ENCODE measurements at places on chromosomes 2 and 18.

DNA sequence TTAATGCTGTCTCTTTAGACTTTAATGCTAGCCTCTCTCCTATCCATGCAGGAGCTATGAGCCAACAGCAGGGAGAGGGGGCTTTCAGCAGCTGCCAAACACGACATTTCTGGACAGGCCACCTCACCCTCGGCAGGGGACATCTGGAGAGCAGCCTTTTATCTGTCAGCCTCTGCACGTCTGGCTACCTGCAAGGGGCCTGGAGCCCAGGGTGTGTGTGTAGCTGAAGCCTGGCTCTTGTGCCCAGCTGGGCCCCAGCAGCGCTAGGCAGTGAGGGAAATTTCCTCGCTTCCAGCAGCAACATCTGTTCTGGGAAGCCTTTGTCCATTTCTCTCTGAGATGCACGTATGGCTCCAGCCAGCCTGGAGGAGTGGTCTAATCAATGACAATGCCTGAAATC, 728.7 kb upstream of the ID2 start:
- no peak for DNase-seq

DNA sequence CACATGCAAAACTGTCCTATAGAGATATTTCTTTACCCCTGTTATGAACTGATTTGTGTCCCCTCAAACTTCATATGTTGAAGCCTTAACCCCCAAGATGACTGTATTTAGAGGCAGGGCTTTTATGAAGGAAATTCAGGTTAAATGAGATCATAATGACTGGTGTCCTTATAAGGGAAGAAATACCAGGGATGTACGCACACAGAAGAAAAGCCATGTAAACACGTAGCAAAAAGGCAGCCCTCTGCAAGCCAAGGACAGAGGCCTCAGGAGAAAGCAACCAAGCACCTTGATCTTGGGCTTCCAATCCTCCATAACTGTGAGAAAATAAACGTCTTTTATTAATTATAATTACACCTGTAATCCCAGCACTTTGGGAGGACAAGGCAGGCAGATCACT, 101.3 kb upstream of the NDUFV2 start:
- DNase-seq: no peak

DNA sequence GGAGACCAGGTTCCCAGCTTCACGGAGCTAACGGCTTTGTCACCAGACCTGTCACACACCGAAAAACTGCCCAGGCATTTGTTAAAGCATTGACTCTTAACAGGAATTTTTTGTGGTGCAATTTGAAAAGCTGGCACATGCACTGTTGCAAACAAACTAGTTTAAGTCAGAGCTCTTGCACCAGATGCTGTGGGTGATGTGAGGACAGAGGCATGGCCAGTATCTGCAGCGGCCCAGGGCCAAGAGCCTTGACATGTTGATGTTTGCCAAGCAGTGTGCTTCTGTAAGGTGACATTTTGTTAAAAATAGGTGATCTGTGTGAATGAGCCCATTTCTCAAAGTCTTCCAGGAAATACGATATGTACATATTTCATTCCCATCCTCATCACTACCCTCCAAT, 142.5 kb downstream of the MTCL1 start:
- DNase-seq: no peak

DNA sequence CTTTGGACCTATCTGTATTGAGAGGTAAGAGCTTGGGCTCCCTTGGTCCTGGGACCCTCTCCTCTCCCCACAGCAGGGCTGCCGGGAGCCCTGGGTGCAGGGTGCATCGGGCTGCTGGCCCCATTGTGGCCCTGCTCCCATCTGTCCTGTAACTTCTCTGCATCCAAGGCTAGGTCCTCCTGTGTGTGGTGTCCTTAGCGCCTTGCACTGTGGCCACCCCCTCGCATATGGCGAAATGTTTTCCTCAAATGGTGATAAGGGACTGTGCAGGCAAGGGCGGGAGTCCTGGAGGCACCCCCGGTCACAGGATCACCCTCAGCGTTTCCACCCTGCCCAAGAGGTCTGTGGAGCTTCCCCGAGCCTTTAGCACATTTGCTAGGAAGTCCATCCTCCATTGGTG, 208.2 kb downstream of the SH3RF3 start:
- DNase-seq: no peak

DNA sequence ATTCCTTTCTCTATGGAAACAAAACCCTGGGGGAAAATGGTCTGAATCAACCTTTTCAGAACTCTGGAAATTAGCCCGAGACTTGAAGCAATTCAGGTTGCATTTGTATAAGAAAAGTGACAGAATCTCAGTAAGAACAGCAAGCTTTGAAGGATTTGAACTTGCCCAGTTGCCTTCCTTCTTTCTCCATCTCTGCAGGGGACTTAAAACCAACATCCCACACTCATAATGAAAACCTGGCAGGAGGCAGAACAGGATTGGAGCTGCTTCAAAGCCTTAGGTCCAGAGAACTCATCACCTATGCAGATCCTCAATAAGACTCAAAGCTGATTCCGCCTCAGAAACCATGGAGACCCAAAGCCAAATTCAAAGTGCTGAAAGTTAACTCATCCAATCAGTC, 790.5 kb upstream of the ID2 start:
- no peak for DNase-seq

DNA sequence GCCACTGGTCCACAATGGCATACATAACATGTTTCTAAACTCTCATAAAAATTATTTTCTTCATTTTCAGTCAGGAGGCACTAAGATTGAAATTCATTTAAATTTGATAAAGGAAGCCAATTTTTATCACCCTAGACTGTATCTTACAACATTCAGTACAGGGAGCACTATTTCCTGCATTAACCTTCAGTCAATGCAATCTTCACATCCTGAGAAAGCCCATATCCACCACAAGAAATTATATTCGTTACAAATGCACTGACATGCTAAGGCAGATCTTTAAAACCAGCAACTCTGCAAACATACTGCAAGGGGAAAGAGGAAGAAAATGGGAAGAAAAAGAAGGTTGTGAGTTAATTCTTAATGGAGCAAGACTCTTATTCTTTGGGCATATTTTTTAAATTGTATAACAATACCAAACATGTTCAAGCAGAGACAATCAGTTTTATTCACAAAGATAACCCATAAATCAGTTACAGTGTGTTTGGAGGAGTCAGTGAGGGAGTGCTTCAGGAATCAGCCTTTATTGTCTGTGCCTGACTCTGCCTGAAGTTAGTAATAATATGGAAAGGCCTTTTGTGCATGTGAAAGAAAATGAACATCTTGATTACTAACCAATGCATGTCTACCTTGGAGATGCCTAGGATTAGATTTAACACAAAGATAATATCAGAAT, 370.1 kb downstream of the FBXO15 start:
- no peak for DNase-seq

- DNase-seq: no peak
Observed at GRCh38 chr2:112924821-112925220, 13.9 kb downstream of the IL37 start.

DNA sequence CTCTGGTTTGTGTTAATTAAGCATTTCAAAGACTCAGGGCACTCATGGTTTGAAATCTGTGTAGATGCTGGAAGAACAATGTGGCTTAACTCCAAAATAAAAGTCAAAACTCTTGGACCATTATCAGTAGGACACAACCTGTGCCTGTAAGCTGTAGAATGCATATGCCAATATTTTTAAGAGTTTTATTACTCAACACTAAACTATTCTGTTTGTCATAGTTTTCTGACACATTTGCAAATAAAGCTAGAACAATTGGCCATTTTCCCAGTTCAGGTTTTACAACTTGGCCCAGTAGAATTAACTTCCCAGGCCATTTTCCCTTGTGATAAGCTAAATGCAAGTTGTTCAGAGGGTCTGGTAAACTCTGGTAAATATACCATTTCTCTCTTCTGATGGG, 713.1 kb downstream of the CBLN2 start:
- DNase-seq: no peak

- peak; percentile 97 for DNase-seq
Observed at GRCh38 chr18:29164993-29165599, 988.2 kb upstream of the CDH2 start.

DNA sequence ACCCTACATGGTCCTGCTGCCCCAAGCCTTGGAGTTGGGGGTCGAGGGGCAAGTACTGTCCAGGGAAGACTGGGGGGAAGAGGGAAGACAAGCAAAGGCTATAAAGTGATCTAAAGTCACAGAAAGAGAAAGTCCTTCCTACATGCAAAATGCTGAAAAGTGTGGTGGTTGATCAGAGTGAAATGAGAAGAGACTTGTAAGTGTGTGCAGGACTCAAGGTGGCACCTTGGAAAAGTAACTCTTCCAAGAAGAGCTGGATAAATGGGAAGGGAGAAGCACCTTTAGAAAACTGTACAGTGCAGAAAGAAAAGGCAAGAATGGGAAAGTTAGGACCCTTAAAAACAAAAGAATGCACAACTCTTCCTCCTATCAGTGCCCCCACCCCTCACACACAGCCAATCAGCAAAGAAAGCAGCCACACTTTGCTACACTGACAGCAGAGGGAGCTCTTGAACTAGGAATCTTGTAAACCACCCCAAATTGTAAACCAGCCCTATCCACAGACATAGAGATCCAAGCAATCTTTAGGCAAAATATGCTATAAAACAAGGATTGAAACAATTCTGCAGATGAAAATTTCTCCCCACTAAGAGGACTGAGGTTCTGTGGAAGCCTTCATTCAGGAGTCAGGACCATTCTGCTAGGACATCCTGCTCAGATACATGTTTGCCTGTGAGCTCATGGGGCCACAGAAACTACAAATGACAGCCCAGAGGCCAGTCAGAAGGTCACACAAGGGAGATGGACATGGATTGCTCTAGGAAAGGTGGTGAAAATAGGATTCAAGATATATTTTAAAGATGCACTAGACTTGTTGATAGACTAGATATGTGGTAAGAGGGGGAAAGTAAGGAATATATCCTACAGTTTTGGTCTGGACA, 146.4 kb downstream of the FTCDNL1 start:
- DNase-seq: peak; percentile 31

DNA sequence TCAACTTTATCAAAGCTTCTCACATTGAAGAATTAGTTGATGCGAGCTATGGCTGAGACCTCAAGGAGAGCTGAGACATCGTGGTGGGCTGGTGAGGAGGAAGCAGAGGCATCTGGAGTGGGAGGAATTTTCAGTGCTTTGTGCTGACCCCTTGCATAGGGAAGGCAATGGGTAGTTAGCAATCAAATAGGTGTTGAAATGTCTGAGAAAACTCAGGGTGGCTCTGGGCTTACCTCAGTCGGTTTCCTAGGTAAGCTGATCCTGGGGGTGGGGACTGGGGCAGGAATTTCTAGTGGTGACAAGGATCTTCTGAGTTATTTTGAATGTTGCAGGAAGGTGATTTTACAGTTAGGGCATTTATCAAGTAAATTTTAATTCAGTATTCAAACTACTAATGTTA, 20.7 kb upstream of the DPP10 start:
- no peak for DNase-seq

- DNase-seq: peak; percentile 88
Observed at GRCh38 chr2:17646081-17646554, 105.6 kb downstream of the VSNL1 start.

DNA sequence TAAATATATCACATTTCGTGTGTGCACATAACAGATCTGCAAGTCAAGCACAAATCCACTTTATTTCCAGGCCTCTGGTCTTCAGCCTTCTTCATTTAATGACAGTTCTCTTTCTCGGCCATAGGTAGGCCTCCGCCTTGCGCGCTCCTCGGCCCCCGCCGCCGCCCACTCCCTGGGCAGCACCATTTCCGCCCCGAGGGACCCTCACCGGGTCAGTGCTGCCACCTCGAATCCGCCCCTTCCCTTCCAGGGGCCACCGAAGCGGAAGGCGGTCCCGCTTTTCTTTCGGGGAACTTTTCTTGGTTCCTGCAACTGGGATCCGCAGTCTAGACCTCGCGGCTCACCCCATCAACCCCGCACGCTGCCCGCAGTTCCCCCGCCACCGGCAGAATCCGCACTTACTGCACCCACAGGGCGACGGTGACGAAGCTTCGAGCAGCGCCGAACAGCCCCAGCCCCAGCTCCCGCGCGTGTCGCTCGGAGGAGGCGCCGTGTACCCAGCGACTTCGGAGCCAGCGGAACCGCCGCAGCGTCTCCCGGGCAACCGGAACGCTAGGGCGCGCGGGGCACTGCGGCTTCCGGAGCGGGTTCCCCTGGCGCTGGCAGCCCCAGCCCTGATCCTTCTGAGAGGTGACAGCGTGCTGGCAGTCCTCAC, at the start of gene CDKL4:
TSS of gene CDKL4 (minus strand) at position 502 of the 655 bp plus-strand sequence.
- no peak for DNase-seq

DNA sequence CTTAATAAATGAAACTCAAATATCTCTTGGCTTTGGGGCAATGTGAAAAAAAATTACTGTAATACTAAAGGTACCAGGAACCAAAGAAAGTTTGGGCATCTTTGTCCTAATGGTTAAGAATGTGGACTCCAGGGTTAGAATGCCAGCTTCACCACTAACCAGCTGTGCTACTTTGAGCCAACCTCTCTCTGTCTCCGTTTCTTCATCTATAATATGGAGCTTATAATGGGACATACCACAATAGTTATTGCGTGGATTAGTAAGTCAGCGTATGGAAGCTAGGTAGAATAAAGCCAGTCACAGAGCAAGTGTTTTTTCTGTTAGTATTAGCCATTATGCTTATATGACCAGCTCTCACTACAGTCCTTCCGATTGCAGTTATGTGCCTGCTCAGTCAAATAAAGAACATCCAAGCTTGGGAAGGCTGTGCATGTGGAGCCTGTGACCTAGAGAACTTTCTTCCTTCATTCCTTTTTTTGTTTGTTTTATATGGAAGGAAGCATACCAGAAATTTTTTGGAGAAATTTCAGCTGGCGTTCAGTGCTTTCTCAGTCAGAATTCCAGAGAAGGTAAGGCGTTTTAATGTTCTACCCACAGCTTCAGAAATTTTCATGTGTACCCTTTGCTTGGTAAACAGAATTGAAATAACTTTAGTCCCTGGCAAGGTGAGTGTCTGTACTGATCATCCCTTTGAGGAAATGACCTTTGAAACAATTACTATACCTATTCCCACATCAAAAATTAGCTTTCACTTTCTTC, 114.0 kb upstream of the RND3 start:
- DNase-seq: peak; percentile 53

DNA sequence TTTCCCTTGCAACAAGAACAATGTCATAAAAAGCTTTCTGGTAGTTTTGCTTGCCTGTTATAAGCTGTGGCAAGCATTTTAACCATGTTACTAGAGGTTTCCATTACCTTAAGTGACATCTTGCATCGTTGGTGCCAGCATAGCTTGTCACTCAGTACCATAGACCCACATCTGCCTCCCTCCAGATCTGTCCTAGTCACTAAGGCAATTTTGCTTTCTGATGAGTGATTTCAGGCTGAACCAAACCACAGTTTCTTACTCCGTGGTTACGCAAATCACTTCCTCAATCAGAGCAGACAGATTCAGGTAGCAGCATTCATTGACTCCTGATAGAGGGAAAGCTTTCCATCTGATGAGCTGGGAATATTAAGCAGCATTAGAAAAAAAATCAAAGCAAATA, 1057.5 kb upstream of the FAM98A start:
- no peak for DNase-seq

DNA sequence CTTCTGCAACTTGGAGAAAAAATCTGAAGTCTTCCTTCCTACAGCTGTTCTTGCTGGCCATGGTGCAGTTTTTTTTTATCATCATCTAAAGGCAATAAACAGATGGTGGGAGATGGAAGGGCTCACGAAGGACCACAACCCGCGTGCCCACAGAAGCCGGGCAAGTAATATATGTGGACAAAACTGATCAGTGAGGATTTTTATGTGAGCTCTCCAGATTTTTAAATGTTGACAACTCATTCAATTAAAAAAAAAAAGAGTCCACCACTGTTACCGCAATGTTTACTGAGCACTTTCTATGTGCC, 55.9 kb upstream of the CREB1 start:
- no peak for DNase-seq

GRCh38 chr2:128622955-128623620, 304.4 kb upstream of the HS6ST1 start:
- no peak for DNase-seq

- DNase-seq: no peak
Observed at GRCh38 chr2:128298846-128299507, 19.7 kb downstream of the HS6ST1 start.
